ENCODE measurements at places on chromosomes 2 and 18. TPM values are rescaled to one million over a fixed set of nuclear protein-coding genes. Genes with fewer than 3 reads are reported as not detected.

PDE11A gene
- total RNA-seq: 0.48 TPM

SIX3 gene
- total RNA-seq: not detected

POMC gene
- total RNA-seq: not detected

CNDP1 gene
- not detected for total RNA-seq

DSC1 gene
- total RNA-seq: under 0.01 TPM

CLEC4F gene
- total RNA-seq: not detected

DCAF17 gene
- 24.7 TPM for total RNA-seq

BCL2L11 gene
- 4.3 TPM for total RNA-seq

RNF144A gene
- 1.7 TPM for total RNA-seq

TDRD15 gene
- total RNA-seq: not detected

TMEM131 gene
- total RNA-seq: 19.8 TPM

RFTN2 gene
- not detected for total RNA-seq

ACVR1C gene
- 0.72 TPM for total RNA-seq

SMARCAL1 gene
- 10.9 TPM for total RNA-seq

LRP2 gene
- total RNA-seq: under 0.01 TPM

REG3G gene
- total RNA-seq: not detected

SP9 gene
- not detected for total RNA-seq

ARL6IP6 gene
- total RNA-seq: 38.2 TPM

CASP10 gene
- total RNA-seq: 4.9 TPM

STARD6 gene
- total RNA-seq: not detected

NAT8 gene
- not detected for total RNA-seq

CD8B gene
- 0.24 TPM for total RNA-seq

MAP2 gene
- 5.3 TPM for total RNA-seq

KCNK3 gene
- total RNA-seq: not detected

UPP2 gene
- not detected for total RNA-seq

PLA2R1 gene
- 4.0 TPM for total RNA-seq

GALR1 gene
- total RNA-seq: not detected

ABHD1 gene
- total RNA-seq: not detected

OSBPL6 gene
- 6.0 TPM for total RNA-seq

CIB4 gene
- total RNA-seq: not detected

LAPTM4A gene
- total RNA-seq: 45.8 TPM

SATB2 gene
- 1.7 TPM for total RNA-seq

REG3A gene
- not detected for total RNA-seq

RAB6C gene
- total RNA-seq: not detected

SLC30A3 gene
- total RNA-seq: not detected

KCNG2 gene
- total RNA-seq: not detected

GMPPA gene
- total RNA-seq: 35.9 TPM

BCL2 gene
- total RNA-seq: 2.6 TPM

THSD7B gene
- not detected for total RNA-seq

Data from tracheal epithelial cell (primary cell).